Stimulated activated CD4-positive, alpha-beta T cell treated with anti-CD3 and anti-CD28 coated beads, Interleukin-2, amount 100 ng/mL, for 24 hours (primary cell): ENCODE measurements at places on chromosomes 6 and 20.

- DNase-seq, result peak; percentile 46
These were observed 1.2 kb downstream of the MYB start for GRCh38 chr6:135182071-135183001.

DNA sequence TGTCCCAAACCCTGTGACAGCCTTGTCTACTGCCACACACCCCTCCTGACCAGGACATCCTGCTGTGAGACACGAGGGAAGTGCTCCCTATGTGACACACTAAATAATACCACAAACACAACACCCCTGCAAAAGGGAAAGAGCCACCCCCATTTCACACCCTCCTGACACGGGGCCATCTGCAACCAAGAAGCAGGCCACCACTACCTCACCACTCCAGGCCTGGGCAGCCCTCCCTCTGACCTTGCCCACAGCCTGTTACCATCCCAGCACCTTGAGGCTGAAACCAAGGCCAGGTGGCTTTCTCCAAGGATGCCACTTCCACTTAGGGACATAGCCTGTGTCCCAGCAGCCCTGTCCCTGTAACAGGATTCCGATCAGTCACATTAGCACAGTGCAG is 68.2 kb downstream of the NINL start:
- DNase-seq, result no peak

DNA sequence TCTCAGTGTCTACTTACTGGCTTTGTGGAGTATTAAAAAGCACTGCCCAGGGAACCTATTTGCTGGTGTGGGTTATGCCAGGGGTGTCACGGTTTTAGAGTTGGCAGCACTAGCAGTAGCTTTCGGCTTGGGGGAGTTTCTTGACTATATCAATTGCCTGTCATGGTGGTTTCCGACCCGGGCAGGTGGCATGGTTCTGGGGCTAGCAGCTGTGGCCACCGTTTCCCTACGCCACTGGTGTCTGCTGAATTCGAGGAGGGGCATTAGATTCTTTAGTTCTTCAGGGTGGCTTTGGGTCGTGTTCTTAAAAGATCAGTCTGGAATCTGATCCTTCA is 55.6 kb upstream of the FOXC1 start:
- no peak for DNase-seq

DNA sequence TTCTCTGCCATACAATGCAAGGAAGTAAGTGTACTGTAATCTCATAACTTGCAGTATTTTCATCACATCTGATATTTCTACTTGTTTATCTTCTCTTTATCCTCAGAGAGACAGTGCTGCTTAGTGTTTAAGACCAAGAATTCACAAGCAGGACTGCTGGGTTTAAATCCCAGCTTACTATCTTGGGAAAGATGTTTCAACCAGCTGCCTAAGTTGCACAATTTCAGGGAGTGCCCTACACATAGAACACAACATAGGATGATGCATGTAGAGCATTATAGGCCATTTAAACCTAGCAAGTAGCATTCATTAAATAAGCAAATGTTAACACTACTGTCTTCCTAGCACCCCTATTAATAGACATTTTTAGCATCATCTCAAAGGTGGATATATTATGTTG is 205.2 kb upstream of the CEP162 start:
- no peak for DNase-seq

- DNase-seq, result peak; percentile 46
These were observed 185.6 kb downstream of the TSHZ2 start for GRCh38 chr20:53157443-53158408.

- DNase-seq, result no peak
These were observed 98.9 kb downstream of the TBC1D7 start for GRCh38 chr6:13229205-13230085.

DNA sequence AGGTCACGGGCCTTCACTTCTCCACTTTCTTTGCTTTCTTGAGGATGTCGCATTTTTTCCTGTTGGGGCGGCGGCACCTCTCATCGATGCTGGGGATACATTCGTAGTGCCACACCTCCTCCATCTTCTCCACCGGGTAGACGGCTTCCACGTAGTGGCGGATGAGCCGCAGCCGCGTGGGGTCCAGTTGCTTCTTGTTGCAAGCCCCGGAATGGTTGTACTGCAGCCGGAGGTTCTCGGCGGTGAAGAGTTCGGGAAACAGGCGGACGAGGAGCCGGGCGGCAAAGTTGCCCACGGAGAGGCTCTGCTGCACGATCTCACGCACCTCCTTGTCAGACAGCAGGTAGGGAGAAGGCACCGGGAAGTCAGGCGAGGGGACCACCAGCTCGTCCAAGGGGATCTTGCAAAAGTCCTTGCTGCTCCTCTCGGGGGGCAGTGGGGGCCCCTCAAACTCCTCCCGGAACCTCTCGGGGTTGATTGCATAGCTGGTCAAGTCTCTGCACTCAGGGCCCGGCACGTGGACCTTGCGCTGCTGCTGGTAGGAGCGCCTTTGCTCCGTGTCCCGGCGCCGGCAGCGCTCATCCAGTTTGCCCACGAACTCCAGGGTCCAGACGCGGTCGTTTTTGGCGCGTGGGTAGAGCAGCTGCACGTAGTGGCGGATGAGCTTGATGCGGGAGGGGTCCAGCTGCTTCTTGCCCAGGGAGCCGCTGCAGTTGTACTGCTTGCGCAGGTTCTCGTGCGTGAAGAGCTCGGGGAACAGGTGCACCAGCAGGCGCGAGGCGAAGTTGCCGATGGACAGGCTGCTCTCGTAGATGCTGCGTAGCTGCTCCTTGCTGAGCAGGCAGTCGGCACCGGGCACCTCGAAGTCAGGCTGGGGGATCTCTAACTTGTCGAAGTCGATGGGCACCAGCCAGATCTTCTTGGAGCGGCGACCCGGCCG is 41.0 kb downstream of the MTRES1 start:
- DNase-seq, result no peak
